NCI-H526 (cell line): ENCODE measurements at places on chromosomes 4 and X.
A peak's percentile ranks its signal among the peaks of the same experiment; 100 is the strongest.

GRCh38 chr4:110742143-110742542 is 119.3 kb upstream of the PITX2 start:
- no peak for DNase-seq

DNA sequence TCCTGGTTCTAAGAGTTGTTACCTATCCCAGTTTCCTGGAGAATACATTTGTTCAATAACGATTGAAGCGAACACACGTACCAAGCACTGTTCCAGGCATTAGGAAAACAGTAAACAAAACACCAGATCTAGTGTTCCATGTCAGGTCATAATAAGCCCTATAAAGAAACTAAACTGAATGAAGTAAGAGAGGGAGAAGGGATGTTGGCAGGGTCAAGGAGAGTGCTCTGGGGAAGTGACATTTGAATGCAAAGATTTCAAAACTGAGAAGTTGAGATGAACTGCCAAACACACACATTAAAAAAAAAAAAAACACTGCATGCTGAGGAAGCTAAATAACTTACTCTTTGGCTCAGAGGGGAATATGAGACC is 14.4 kb upstream of the ENAM start:
- DNase-seq: no peak

GRCh38 chr4:84780719-84781118 is 185.8 kb downstream of the WDFY3 start:
- DNase-seq: no peak

- no peak for DNase-seq
These were observed 166.4 kb downstream of the ARHGAP6 start for GRCh38 chrX:11499076-11500044.

DNA sequence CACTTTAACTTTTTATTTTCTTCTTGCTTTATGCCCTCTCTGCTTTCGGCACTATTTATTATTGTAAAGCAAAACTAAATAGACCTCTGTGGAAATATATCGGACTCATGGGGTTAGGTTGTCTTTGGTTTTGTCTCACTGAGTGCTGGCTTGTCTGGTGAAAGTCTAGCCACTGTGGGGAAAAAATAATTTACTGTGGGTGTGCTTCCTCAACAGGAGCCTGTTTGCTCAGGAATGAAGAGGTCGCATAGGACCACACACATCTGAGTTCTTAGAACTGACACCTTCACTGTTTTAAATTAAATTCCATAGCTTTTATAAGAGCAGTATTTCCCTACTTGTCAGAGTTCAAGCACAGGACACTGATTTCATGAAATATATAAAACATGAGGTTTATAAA is 103.0 kb upstream of the BMPR1B start:
- no peak for DNase-seq

DNA sequence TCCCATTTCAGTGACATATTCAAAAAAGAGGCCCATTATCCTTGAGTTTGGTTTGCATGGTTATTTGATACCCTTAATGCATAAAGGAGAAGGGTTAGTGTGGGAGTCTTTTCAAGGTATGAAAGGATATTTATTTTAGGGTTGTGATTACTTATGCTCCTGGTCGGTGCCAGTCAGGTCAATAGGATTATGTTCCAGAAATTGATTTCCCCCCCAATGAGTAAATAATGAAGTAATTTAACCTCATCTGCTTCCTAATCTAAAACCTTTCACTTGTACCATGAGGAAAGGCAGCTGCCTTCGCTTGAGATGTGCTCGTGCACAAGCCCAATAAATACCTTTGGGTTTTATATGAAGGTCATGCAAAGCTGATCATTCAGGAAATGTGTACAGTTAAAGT is 55.0 kb upstream of the NR0B1 start:
- no peak for DNase-seq

DNA sequence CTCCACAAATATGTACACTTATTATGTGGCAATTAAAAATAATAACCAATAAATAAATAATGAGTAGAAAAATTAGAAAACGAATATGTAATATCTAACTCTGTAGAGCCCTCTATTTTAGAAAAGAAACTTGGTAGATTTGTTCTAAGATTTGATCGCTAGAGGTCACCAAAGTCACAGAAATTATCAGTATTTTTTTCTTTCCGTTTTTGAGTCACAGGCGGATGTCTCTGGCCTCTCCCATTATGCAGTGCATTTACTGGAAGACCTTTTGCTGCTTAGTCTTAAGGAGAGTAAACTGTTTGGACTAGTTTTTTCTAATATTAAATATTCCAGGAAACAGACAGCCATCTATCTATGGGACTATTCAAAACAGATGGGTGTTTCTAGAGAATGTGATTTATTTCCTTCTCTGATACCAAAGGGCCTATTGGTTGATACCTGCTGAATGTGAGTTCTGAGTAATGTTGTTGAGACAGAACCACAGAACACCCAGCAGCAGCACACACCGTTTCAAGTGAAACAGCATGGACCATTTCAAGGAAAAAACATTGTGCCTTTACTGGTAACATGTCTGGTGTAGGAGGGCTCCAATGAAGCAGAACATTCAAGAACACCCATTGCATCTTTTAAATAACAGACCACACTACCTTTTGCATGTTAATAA is 34.0 kb upstream of the GYPA start:
- peak; percentile 16 for DNase-seq

DNA sequence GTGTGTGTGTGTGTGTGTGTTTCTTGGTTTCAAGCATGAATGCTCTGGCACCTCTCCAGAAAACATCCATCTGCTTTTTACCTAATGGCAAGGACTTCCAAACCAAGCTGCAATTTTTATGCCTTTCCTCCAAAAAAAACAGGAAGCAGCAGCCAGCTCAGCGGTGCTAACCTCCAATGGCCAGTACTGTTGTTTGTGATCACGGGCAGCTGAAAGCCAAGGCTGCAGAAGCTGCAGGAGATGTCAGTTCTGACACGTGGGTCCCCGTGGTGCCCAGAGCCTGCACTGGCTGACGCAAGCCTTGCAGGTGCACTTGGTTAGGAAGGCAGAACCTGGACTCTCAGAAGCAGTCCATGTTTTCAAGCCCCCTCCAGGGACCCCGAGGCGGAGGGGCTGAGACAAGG is 313.6 kb upstream of the DDX53 start:
- peak; percentile 27 for DNase-seq

DNA sequence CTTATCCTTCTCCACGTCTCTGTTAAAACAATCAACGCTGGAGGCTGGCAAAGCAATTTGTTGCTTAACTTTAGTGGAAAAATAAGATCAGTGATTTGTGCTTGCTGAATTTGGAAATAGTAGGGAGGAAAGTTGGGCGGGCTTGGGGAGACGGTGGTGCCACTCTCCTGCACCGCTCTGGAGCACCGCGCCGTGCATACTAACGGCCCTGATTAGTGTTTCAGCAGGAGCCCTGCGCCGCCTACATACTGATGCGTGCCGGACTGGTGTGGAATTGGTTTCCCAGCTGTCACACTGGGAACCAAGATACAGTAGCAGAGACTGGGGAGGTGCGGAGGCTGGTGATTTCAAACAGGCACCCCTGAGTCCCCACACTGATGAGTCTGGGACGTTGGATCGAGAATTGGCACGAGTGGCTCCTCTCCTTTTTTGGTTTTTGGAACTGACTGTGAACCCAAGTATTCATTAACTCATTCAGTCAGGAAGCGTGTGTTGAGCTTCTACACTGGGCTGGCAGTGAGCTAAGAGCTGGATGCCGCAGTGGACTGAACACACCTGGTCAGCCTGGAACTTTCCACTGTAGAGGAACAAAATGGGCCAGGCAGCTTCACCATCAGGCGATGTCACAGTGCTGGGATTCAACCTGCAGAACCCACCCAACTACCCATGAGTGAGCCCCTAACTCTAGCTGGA is 29.0 kb upstream of the PSAPL1 start:
- DNase-seq: no peak

GRCh38 chrX:47234583-47234982 is 1.8 kb downstream of the USP11 start:
- DNase-seq: no peak

DNA sequence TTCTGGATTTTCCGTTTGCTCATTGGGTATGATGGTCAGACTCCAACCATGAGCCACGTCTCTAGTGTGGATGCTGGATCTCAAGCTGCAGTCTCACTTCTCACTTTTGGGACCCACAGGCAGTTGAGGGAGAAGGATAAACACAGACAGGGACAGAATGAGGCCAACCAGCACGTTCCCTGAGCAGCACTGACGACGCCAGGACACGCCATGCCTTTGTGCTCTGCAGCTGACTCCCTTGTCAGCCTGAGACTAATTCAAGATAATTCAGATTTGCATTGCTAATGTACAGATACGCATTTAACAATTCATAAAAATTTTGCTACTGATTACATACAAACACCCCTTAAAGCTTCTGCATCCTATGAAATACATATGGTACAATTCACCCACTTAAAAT is 106.5 kb downstream of the FAM193A start:
- DNase-seq: peak; percentile 32

DNA sequence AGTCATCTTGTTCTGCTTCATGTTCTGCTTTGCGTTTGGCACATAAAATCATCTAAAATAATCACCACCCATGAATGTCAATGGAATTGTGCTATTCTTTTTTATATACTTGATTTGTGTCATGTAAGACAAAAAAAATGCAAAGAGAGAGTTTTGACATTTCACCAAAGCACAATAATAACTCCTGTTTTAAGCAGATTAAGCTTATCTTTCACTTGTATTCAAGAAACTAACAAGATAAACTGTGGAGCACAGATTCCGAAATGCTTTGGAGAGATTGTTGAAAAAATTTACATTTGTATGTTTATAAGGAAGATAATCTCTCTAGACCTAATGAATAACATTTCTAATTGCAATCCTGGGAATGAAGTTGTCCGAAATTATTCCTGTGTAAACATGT is 225.1 kb upstream of the ANXA10 start:
- DNase-seq: no peak

- no peak for DNase-seq
These were observed 191.7 kb downstream of the PRDM5 start for GRCh38 chr4:120730777-120731320.

GRCh38 chr4:110621839-110622751 is 782 bp downstream of the PITX2 start:
- no peak for DNase-seq

GRCh38 chr4:25727711-25728493 is 72.3 kb downstream of the SLC34A2 start:
- no peak for DNase-seq

GRCh38 chr4:145496292-145496691 is 14.6 kb downstream of the SMAD1 start:
- DNase-seq: no peak

DNA sequence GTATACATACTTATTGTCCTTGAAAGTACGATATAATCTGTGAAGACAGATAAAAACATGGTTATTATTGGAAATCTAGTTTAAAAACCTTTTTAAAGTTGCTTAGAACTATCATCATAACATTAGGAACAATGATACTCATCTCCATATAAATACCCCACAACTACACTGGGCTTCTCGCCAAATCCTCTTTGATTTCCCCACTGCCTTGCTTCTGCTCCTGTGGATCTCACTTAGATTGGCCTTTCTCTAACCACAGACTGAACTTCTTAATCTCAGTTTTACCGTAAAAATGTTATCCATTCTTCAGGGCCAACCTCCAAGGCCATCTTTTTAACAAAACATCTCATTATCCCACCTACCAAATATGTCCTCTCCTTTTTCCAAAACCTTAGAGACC is 77.6 kb downstream of the PRKG2 start:
- DNase-seq: no peak

DNA sequence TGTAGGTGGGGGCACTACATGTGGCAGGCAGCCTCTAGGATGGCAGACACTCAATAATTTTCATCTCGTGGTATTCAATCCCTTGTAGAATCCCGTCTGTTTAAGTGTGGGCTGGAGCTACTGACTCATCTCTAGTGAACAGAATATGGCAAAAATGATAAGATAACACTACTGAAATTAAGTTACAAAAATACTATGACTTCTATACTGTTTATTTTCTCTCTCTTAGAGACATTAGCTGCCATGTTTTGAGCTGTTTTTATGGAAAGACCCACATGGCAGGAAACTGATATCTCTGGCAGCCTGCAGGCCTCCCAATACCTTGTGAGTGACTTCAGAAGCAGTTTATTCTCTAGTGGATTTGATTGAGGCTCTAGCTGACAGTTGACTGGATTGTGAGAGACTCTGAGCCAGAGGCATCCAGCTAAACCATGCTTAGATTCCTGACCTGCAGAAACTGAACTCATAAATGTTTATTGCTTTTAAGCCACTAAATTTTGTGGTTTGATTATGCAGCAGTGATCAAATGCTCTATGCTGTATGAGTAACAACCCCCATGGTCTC is 298.8 kb upstream of the CTSO start:
- DNase-seq: no peak

- DNase-seq: no peak
These were observed 11.3 kb upstream of the DOCK11 start for GRCh38 chrX:118484216-118484903.

GRCh38 chr4:152591396-152591795 is 55.5 kb upstream of the FBXW7 start:
- DNase-seq: peak; percentile 23

- DNase-seq: peak; percentile 72
These were observed 41.3 kb downstream of the LRBA start for GRCh38 chr4:150973626-150974251.

DNA sequence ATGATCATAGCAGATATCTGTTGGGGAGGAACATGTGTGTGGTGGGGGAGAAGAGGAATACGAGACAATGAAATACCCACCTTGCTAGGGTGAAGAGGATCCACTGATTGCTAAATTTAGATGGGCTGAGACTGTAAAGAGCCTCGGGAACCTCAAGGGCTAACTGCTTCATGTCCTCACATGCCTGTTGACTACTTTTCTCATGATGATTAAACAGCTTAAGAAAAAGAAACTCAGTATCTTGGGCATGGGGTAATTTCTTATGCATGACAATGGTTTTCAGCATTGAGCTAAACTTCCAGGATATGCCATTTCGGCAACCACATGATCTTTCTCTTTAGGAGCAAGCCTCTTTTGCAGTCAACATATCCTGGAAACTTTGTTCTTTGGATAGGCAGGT is 3.9 kb upstream of the LNX1 start:
- DNase-seq: no peak

DNA sequence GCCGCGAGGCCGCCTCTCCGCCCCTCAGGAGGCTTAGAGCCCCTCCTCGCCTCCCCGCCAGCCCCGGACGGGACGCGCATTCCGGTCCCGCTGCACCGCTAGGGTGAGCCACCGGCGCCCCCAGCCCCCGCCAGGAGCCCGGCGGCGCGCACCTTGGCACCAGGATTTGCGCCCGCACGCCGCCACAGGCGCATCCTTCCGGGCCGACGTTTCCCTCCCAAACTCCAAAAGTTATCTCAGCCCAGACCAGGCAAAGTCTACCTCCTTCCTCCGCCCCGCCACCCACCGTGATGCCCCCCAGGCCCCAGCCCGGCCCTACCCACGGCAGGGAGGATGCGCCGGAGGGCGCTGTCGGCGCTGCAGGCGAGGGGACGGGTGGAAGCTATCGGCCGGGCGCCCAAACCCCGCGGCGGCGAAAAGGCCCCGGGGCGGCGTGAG is 538 bp downstream of the SCML2 start:
- DNase-seq: peak; percentile 7

GRCh38 chrX:3717742-3718420 is 4.4 kb upstream of the PRKX start:
- no peak for DNase-seq

GRCh38 chr4:120549011-120549570 is 373.4 kb downstream of the PRDM5 start:
- DNase-seq: no peak

- DNase-seq: no peak
These were observed 288.1 kb downstream of the SH3BGRL start for GRCh38 chrX:81489987-81490386.

- no peak for DNase-seq
These were observed 561.5 kb upstream of the PCDH10 start for GRCh38 chr4:132587626-132588025.

- DNase-seq: no peak
These were observed 19.8 kb downstream of the SNX25 start for GRCh38 chr4:185229021-185229818.

GRCh38 chr4:174592985-174593335 is 70.7 kb upstream of the HPGD start:
- DNase-seq: no peak
